ENCODE measurements at places on chromosomes 1 and 21.

DNA sequence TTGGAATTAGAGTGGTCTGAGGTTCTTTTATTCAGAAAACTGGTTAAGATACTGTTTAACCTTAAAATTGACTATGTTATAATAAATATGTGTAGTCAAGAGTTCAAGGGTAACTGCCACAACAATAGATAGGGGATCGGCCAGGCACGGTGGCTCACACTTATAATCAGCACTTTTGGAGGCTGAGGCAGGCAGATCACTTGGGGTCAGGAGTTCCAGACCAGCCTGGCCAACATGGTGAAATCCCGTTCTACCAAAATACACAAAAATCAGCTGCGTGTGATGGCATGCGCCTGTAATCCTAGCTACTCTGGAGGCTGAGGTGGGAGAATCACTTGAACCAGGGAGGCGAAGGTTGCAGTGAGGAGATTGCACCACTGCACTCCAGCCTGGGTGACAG is 39.5 kb downstream of the PDC start:
- DNase-seq: no peak

DNA sequence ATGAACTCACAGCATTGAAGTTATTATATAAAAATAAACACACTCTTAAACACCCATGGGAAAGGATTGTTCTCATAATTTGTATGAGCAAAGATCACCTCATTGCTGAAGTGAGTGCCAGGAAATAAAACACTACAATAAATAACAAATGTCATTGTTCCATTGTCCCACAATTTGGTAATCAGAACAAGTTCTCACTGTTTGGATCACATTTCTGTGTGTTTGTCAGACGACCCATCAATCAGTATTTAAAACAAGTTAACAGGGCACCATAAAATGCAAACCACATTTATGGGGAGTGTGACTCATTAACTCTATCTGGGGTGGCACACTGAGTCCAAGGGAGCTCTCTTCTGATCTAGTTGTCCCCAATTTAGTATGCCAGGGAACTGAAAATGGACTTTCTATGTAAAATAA is 124.5 kb downstream of the PTPRC start:
- no peak for DNase-seq

GRCh38 chr1:91781901-91782622 is 103.9 kb downstream of the TGFBR3 start:
- DNase-seq: no peak

- no peak for DNase-seq
Measured at GRCh38 chr1:51009381-51009780, 39.3 kb downstream of the CDKN2C start.

DNA sequence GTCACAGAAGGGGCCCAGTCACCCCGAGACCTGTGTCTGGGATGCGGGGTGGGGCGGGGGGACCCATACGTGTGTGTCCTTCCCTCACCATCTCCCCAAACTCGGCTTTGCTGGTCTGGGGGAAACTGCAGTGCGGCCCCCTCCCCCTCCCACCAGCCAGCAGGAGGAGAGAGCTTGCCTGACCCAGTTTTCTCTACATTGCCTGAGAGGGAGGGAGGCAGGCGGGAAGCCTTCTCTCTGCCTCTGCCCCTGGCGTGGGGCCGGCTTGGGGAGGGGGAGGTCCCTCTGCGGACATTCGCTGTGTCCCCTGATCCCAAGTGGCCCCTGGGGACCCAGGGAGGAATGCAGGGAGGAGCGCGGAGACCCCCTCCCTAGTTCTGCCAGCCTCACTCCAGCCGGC is 3.9 kb downstream of the EPHA8 start:
- no peak for DNase-seq

GRCh38 chr1:164591858-164592257 is 32.9 kb downstream of the PBX1 start:
- DNase-seq: no peak

- DNase-seq: no peak
Measured at GRCh38 chr1:184747089-184747955, 7.3 kb downstream of the EDEM3 start.

DNA sequence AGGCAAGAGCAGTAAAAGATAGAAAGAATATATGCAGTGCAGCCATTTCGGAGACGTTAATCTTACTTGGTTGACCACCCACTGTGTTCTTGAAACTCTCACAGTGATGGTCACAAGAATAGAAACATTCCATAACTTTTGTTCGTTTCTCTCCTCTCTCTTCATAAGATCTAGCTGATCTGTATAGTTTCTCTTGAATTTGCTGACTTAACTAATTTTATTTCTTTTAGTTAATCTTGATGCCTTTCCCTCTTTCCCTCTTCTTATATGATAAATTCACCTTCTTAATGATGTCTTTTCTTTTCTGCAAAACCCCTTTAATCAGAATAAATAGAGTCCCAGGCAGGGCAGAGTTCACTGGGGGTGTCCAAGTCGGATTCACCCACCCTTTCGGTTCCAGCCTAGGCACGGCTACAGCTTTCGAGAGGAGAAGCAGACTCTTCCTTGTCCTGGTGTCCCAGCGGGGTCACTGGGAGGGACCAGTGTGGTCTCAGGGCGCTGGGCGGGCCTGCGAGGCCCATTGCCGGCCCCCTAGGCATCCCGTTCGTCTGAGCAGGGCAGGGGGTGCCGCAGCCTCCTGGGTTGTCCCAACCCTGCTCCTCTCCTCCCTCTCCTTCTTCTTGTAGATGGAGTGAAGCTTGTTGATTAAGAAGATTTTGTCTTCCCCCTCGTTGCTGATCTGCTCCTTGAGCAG is 39.8 kb downstream of the ZNF691 start:
- no peak for DNase-seq

DNA sequence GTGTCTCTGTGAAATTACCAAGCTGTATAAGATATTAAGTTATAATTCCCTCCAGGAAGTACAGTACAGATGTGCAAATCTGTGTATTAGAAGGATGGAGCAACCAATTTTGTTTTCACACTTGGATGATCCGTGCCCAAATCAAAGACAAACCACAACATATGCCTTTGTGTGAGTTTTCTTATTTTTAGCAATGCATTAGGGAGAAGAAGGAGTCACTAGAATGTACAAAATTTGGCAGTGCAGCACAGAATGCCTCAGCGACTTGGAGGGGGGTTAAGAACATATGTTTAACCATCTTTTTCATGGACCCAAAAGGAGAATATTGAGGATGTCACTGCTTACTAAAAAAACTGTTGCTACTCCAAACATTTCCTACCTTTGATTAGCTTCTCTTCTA is 45.3 kb downstream of the DAB1 start:
- DNase-seq: no peak

GRCh38 chr1:223444411-223444810 is 51.2 kb downstream of the CCDC185 start:
- no peak for DNase-seq

DNA sequence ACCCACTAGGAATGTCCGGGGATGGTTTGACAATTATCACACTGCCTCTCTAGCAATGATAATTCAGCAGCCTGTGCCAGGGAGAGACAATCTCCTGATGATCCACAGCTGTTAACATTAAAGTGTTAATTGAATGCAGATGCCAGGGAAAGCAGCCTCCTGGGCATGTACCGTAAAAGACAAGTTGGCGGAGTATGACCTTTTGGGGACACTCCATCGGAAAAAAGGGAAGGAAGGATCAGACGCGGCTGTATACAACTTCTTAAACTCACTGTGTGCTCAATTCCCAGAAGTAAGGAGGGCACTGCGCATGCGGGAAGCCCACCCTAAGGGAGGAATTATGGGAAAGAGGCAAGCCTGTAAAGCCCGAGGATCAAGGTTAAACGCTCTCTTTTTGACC is 62.6 kb downstream of the MAP3K7CL start:
- no peak for DNase-seq

DNA sequence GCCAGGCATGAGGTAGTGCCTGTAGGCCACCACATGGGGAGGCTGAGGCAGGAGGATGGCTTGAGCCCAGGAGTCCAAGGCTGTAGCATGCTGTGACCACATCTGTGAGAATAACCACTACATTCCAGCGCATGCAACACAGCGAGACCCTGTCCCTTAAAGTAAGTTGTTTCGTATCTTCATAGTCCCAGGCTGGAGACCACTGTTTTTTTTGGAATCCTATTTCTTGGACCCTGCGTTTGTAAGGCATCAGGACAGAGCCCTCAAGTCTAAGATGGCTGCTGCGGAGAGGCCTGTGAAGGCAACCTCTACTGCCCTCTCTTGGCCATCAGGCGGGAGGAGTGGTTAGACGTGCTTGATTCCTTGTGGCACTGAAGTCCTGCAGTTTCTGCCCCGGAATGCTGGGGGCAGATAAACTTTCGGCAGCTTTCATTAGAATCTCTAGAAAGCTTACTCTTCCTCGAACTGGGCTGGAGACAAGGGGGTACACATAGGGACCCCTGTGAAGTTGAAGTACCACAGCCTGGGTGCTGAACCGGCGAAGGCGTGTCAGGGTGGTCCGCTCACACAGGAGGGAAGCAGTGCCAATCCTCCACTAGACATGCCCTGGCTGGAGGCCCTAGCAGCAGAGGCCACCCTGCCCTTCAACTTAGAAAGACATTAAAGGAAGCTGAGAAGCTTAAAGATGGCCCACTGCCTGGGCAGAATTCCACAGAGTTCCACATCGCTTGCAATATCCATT is 36.6 kb downstream of the RABIF start:
- DNase-seq: no peak

- no peak for DNase-seq
Measured at GRCh38 chr1:161228032-161228431, 2.2 kb downstream of the TOMM40L start.

DNA sequence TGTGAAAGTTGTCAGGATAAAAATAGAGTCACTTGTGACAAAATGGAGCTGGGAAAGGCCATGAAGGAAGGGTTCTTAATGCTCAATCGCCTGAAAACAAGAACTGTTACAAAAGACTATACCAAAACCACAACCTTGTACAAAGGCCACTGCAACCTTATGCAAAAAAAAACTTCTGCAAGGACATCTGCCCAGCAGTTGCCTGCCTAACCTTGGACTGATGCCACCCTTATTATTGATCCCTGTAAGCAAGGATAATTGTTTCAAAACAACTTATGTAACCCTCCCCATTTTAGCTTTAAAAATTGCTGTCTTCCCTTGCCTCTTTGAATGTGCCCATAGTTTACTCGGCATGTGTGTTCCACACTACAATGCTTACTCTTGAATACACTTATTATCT is 5.7 kb downstream of the ALG14 start:
- no peak for DNase-seq

GRCh38 chr21:41928621-41929220 is 25.1 kb downstream of the C2CD2 start:
- no peak for DNase-seq

- DNase-seq: peak; percentile 87
Measured at GRCh38 chr1:59971464-59971911, 44.9 kb upstream of the CYP2J2 start.

DNA sequence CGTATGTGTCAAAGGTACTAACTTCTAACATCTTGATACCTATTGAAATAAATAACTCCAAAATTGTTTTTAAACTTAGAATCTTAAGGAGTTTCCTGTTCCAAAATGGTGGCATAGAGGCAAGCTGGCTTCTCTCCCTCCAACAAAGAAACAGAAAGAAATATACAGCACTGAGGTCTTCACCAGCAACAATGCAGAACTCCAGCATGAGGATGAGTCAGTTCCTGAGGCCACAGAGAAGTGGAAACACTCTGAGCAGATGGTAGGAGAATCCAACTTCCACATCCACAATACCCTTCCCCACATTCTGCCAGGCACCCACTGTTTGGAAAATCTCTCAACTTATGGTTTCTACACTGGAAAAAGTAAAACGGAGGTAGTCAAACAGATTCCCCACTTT is 12.2 kb upstream of the PPIH start:
- no peak for DNase-seq

- no peak for DNase-seq
Measured at GRCh38 chr1:43822040-43822690, 111.4 kb upstream of the ARTN start.

GRCh38 chr1:99943223-99943794 is 26.5 kb upstream of the SLC35A3 start:
- no peak for DNase-seq

GRCh38 chr1:89743788-89744187 is 77.0 kb upstream of the LRRC8D start:
- no peak for DNase-seq

DNA sequence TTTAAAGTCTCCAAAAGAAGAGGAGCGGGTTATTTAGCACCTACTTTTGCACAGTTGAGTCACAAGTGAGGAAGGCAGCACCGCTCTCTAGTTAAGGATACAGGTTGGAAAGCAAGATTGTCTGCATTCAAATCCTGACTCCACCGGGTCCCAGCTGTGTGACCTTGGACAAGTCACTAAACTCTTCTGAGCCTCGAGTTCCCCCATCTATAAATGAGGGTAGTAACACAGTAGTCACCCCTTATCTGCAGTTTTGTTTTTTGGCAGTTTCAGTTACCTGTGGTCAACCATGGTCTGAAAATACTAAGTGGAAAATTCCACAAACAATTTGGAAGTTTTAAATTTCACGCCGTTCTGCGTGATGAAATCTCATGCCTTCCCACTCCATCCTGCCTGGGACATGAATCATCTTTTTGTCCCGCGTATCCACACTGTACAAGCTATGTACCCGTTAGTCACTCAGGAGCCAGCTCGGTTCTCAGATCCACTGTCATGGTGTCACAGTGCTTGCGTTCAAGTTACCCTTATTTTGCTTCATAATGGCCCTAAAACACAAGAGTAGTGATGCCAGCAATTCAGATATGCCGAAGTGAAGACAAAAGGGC is 49.4 kb downstream of the CAPZB start:
- no peak for DNase-seq

DNA sequence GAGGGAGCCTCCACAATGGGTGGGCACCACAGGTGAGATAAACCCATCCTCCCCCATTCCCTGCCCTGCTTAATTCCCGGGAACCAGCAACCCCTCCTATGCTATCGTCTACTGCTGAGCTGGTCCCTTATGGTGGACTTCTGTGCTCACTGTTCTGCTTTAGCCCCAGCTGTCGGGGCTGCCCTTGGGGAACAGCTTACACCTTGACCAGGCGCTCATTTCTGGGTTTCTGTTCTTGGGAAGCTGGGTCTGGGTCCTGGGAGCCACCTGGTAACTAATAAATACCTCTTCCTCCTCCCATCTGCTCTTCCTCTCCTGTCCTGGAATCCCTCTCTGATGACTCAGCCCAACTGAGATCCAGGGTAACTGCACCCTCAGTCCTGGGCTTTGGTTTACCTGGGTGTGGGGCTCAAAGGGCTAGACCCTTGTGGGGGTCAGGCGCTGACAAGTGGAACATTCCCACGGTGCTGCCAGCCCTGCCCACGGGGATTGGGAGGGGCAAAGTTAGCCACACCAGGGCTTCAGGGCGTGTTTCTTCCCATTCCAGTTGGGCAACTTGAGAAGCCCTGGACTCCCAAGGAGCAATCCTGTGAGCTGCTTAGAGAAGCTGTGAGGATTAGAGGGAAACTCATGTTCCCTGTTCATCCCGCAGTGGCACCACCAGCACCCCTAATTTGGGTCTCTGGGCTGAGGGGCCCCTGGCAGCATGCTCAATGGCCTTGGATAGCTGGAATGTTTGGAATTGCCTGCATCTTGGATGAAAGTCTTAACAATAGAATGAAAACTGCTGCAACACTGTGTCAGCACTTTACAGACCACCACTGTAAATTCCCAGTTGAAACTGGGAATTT is 1.6 kb downstream of the PCAT6 start:
- DNase-seq: no peak

GRCh38 chr1:156089704-156090103 is 7.4 kb upstream of the MEX3A start:
- no peak for DNase-seq

GRCh38 chr1:18646786-18647410 is 16.3 kb downstream of the PAX7 start:
- DNase-seq: no peak
